ENCODE measurements at places on chromosomes 6 and 20.

DNA sequence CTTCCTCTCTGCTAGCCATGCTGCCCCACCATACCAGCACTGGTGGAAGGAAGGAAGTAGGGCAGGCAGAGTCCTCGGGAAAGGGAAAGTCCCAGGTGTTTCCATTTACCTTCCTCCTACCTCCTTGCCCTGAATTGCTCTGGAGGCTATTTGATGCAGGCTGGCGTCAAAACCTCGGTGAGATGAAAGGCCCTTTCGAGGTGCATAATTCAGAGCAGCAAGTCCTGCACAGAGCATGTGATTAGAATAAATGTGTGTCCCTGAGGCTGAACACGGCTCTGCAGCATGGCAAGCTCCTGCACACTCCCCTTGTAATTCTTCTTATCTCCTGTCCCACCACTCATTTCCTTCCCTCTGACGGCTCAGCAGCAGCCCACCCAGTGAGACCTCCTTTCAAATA lies 98.7 kb upstream of the LRFN2 start:
- no peak for DNase-seq

DNA sequence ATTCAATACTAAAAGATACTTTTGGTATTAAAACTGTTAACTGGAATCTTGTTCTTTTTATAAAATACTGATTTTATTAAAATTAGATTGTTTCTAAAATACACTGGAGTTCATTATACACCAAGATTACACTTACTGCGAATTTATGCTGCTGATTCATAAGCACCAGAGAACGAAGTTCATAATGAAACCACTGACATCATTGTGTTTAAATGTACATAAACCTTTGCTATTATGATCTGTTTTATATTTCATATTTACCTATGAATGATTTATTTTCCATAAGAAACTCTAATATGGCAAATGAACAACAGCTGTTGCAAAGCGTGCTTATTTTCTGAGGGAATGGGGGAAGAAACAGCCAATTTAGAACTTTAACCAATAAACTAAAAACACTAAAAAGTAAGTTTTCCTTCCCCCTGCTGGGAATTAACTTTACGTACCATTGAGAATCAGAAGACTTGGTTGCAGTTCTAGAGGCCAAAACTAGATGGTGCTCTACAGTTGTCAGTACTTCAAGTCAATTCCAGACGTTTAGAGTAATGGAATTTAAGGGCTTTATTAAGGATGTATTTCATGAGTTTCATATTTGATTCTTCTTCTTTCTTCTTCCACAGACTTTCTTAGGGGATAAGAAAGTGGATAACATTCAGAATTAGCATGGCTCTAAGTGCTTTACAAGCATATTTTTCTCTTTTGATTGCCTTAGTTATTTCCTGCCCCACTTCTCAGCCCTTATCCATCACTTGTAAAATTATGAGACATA lies 30.8 kb upstream of the COL19A1 start:
- peak; percentile 65 for DNase-seq

GRCh38 chr6:158853880-158854213 lies 34.7 kb upstream of the EZR start:
- DNase-seq, result no peak

DNA sequence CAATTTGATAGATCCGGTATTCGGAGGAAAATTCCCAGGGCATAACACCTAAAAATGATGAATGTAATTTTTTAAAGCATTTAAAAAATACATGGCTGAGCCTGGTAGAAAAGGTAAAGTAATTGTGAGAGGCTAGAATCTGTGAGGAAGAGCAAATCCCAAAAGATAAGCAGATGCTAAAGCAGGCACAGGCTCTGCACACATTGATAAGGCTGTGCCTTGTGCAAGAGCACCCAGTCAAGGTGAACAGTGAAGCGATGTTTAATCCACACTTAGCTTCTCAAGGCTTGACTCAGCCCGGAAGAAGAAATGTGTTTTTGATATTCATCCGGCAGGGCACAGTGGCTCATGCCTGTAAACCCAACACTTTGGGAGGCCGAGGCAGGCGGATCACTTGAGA lies 5.1 kb upstream of the EPB41L2 start:
- no peak for DNase-seq

- peak; percentile 28 for DNase-seq
Observed at GRCh38 chr20:48828734-48829460, 1.1 kb upstream of the PREX1 start.

DNA sequence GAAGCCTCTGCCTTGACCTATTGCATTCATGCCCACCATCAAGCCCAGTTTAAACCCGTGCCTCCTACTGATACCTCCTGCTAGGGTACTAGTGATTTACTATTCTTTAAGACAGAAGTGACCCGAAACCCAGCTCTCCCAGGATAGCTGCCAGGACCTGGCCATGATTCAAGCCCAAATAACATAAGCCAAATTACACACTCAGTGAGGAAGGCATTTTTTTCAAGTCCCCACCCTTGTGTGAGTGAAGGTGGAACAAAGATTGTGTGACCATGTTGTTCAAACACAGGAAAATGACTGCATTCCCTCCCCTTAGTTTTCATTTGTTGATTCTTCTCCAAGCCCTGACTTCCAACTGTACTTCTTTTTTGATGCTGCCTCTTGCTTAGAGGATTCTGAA lies 3.7 kb upstream of the KAT14 start:
- DNase-seq, result no peak

DNA sequence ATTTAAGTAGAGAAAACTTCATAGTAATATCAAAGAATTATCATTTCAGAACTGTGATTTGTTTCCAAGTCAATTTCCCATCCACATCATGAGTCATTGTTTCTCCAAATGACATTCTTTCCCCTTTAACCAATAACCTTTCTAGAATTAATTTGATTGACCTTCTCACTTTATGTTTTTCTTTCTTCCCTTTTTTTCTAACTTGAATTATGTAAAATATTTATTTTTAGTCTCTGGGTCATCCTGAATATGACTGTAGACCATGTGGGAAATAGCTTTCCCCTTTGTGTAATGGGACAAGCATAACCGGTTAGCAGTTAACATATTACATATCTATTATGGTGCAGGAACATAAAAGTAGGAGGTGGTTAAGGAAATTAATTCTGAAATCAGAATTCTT lies 291.1 kb downstream of the GJA1 start:
- no peak for DNase-seq

DNA sequence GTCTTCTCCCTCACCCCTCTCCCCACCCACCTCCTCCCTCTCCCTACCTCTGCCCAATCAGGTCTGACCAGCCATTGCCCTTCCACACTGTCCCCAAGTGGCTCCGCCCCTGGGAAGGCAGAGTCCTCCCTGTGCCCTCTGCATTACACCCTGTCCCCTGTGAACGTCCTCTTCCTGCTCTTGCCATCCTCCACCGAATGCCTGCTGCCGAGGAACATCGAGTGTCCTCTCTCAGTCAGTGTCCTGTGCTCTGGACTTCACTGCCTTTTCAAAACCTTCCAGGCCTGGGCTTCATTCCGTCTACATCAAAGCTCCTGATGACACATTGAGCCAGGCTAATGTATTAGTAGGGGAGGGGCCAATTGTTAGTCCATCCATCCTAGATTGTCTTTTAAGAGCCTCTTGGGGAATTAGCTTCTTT lies 3.3 kb upstream of the PACSIN1 start:
- peak; percentile 75 for DNase-seq

GRCh38 chr20:63830841-63831588 lies at the start of gene ZBTB46:
Gene ZBTB46 (minus strand): TSS chr20:63831264. CDS start chr20:63790757, 40,507 bp downstream.
- peak; percentile 70 for DNase-seq

- DNase-seq, result peak; percentile 94
Observed at GRCh38 chr6:26240157-26241032, 124.6 kb upstream of the BTN3A2 start.

- DNase-seq, result no peak
Observed at GRCh38 chr6:34233867-34234266, 2.8 kb upstream of the HMGA1 start.

DNA sequence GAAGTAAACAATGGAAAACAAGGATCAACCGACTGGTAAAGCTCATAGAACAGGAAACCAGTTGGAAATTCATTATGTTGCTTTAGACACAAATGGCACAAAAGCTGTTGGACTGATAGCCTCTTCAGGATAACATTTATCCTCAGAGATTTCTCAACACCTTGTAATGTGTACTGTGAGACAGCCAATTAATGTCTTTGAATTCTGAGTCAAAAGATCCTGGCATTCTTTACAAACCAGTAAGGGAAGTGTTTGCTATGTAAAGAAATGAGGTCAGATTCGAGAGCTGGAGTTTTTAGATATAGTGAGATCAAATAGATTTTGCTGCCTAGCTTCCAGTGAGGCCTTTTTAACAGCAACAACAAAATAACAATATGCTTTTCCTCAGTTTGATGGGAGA lies 439.2 kb downstream of the C6orf118 start:
- no peak for DNase-seq

DNA sequence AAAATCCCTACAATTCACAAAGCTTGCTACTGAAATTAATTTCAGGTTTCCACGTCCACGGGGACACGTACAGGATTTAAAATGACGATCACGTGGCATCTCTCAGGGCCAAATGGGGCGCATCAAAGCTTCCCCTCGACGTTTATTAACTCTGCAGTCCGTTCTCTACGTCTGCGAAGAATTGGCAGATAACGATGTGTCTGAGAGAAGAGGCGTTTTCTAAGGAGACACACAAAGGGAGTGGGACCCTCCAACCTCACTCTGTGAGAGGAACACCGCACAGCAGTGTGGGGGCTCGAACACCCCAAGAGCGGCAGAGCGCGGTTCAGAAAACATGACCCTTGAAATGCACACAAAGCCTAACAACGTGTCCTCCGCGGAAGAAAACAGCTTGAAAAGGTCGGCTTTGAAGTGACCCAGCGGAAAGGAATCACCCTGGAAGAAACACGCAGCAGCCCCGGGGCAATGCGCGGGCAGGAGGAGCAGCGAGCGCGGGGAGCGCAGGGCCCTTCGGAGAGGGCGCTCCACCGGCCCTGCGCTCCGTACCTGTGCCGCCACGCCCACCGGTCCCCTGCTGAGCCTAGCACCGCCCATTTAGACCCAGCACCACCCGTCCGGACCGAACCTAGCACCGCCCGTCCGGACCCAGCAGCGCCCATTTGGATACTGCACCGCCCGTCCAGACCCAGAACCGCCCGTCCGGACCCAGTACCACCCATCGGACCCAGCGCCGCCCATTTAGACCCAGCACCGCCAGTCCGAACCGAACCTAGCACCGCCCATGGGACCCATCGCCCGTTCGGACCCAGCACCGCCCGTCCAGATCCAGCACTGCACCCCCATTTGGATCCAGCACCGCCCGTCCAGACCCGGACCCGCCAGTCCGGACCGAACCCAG lies 1.1 kb upstream of the AFDN start:
- no peak for DNase-seq

DNA sequence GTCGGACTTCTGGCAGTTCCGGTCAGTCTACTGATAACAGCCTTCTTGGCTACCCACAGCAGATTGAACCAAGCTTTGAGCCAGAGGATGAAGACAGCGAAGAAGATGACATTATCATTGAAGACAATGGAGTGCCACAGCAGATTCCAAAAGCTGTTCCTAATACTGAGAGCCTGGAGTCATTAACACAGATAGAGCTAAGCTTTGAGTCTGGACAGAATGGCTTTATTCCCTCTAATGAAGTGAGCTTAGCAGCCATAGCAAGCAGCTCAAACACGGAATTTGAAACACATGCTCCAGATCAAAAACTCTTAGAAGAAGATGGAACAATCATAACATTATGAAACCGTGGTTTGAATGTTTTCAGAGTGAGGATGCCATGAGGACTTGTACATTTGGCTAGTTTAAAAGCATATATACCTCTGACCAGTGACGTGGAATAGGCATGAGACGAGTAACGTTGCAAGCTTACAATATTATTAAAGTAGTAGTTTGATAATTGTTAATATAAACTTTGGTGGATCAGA lies 18.8 kb downstream of the PARD6B start:
- no peak for DNase-seq

GRCh38 chr6:66328200-66328599 lies 621.2 kb upstream of the EYS start:
- no peak for DNase-seq

DNA sequence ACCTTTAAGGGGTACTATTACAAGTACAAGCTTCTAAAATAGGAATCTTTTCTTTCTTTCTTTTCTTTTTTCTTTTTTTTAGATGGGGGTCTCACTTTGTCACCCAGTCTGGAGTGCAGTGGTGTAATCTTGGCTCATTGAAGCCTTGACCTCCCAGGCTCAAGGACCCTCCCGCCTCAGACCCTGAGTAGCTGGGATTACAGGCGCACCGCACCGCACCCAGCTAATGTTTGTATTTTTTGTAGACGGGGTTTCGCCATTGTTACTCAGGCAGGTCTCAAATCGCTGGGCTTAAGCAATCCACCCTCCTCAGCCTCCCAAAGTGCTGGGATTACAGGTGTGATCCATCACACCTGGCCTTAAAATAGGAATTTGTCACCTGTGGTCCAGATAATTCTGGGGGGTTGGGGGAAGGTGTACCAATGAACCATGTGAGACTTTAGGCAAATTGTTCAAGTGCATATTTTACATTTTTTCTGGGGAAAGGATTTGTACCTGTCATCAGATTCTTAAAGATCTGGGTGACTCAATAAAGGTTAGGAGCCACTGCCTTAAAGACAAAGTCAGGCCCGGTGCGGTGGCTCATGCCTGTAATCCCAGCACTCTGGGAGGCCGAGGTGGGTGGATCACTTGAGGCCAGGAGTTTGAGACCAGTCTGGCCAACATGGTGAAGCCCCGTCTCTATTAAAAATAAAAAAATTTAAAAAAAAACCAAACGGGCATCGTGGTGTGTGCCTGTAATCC lies 19.7 kb upstream of the SYNJ2 start:
- DNase-seq, result no peak

- no peak for DNase-seq
Observed at GRCh38 chr6:168890981-168891365, 362.7 kb downstream of the THBS2 start.

DNA sequence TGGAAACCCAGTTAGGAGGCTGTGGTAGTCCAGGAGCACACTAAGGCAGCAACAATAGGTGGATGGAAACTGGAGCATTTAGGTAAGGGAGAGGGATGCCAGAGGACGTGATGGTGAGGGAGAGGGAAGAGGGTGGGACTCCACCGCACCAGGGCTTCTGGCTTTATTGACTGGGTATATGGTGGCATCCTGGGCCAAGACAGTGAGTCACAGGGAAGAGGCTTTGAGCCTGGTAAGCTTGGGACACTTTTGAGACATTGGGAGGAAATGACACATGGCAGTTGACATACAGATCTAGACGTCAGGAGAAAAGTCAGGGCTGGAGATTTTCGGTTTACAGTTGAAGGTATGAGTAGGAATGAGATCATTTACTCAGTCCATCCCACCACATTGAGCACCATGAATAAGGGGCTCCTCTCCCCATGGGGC lies 14.9 kb downstream of the NT5E start:
- DNase-seq, result peak; percentile 74

DNA sequence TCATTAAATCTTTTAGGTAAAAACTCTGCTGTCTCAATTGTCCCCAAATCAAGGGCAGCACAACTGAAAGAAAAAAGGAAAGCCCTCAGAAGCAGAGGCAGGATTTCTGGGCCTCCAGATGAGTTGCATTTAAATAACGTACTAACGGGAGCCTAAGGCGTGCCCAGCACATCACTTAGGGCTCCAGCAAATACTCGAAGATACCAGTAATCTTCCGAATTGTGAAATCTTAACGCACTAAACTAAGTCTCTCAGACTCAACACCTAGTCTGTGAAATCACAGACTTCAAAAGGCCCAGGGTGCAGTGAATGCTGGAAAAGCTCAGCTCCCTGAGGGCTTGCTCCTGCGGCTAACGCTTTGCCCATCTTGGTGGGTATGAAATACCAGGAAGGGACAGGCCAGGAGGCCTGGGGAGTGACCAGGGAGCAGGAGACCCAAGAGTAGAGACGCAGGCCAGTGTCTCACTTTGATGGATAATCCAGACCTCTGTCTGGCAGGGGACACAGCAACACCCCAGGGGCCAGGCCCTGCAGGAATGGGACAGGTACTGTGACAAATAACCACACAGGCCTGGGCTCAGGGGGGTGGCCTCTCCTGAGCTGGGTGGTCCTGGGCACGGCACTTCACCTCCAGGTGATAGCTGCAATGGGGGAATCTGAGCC lies 36.4 kb downstream of the RRBP1 start:
- no peak for DNase-seq

All from NB4 (cell line).